ENCODE measurements at places on chromosomes 3 and 15.
A peak's percentile ranks its signal among the peaks of the same experiment; 100 is the strongest.

DNA sequence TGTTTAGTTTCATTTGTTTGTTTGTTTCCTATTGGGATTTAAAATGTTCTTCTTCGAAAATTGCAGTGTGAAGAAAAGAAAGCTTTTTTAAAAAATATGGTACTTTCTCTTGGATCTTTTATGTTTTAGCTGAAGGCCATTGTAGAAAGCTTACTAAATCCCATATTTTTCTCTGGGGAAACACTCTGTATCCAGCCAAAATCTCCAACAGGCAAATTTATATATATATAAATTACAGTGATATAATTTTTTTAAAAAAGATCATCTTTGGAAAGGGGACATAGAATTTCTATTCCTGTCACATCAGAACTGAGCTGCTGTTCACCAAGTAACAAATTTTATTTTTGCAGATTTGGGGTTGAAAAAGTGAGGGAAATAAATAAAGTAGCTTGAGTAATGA, 19.6 kb upstream of the EPHA3 start:
- no peak for DNase-seq

DNA sequence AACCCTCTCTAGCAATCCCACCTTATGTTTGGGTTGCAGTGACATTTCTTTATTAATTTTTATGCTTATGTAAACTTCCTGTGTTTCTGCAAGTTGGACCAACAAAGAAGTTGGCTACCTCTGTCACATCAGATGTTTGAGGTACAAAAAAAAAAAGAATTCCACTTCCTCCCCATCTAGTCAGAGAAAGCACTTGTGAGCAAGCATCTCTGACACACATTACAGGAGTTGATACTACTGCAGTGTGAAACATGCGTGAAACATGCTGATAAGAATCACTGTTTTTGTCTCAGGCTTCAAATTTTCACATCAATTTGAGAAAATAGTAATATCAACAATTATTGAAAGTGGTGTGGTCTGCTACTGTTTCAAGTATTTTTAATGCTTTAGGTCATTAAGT, 1.3 kb downstream of the SCAANT1 start:
- DNase-seq: no peak

DNA sequence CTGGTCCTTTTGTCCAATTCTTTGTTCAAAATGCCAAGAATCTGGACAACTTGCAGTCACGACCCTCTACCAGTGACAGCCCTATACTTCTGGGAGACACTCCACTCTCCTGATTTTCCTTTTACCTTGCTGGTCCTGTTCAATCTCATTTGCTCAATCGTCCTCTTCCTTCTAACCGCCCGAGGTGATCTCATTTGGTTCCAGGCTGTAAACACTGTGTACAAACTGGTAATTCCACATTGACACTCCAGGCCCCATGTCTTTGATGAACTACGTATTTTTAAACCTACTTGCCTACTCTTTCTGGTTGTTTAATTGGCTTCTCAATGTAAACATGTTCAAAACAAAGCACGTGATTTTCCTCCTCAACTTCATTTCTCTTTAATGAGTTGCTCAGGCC, 23.7 kb upstream of the C3orf49 start:
- DNase-seq: no peak

- no peak for DNase-seq
These were observed 29.1 kb downstream of the CRYGS start for GRCh38 chr3:186515125-186515524.

- no peak for DNase-seq
These were observed 395.3 kb downstream of the IL5RA start for GRCh38 chr3:2714834-2715233.

GRCh38 chr3:183484431-183485075, 56.1 kb upstream of the MCF2L2 start:
- no peak for DNase-seq

DNA sequence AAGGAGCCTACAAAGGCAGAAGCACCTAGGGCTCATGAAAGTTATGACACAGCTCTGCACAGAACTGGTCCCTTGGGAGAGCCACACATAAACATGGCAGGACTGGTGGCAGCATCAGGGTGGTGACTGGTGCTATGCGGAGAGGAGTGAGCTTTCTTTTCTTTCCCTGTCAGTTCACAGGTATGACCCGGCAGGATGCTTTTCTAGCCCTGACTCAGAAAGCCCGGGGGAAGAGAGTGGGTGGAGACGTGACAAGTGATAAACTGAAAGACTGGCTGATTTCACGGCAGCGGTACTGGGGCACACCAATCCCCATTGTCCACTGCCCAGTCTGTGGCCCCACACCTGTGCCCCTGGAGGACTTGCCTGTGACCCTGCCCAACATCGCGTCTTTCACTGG, 103.0 kb downstream of the LARS2 start:
- no peak for DNase-seq

GRCh38 chr3:29892976-29893554, 612.2 kb downstream of the RBMS3 start:
- no peak for DNase-seq

- no peak for DNase-seq
These were observed 5.7 kb downstream of the XIRP1 start for GRCh38 chr3:39186692-39187151.

- DNase-seq: no peak
These were observed 63.0 kb downstream of the TMEM44 start for GRCh38 chr3:194570235-194570634.

DNA sequence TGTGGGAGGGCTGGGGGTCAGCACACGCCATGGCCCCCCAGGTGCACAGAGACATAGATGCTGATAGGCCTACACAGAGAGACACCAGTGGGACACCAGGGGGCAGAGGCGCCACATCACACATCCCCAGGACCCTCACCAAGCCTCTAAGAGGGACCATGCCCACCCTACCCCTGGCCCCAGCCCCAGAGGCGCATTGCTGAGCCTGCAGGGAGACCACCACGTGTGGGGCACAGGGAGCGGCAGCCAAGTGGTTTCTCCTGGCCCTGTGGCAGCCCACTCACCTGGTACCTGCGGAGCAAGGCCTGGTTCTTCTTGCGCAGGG, 1.2 kb downstream of the CCDC9B start:
- DNase-seq: peak; percentile 12

DNA sequence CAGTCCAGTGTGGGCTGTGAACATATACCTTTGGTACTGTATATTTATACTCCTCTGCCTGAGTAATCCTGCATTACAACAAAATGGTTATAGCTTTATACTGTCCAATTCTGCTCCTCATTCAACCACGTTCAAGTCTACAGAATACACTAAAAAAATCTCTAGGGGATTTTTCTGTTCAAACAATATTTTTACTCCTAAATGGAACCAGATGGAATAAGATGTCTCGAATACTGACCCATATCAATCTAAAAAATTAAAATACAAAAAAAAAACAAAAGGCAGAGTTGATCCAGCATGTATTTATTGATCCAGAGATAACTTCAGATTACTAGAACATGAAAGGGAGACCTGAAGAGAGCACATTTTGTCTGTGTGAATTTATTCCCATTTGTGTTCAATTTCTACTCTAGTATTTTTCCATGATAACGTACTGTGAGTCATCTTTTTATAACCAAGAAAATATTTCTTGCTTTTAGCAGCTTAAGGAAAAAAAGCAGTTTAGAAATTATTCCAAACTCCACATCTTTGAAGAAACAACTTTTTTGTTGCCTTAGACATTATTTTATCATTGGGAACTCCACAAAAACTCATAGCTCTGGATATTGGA, 910.7 kb downstream of the TBL1XR1 start:
- DNase-seq: no peak

Measured in NCI-H446 (cell line).